ENCODE measurements at places on chromosomes 16 and 17.

GRCh38 chr17:44997733-44998520 is 29.8 kb upstream of the C1QL1 start:
- no peak for DNase-seq

- DNase-seq = no peak
Observed at GRCh38 chr17:50053654-50053960, 2.3 kb upstream of the ITGA3 start.

DNA sequence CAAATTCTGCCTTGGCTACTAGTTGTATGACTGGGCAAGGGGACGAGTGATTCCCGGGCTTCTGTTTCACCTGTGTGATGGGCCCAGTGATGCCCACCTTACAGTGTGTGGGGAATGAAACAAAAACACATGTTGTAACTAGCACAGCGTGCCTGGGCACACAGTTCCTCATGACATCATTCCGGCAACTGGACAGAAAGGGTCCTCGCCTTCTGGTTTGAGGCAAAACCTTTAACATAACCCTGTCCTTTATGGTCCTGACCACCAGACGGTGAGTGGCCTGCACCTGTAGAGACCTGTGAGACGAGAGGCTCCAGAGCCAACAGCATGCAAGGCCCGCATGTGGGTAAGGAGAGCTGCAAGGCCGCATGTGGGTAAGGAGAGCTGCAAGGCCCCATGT is 7.7 kb upstream of the SLC38A8 start:
- no peak for DNase-seq

- no peak for DNase-seq
Observed at GRCh38 chr16:10031473-10031872, 150.8 kb downstream of the GRIN2A start.

GRCh38 chr17:3879591-3880417 is 13.0 kb downstream of the CAMKK1 start:
- DNase-seq = no peak

Data from stimulated activated CD4-positive, alpha-beta T cell treated with anti-CD3 and anti-CD28 coated beads, Interleukin-2, amount 100 ng/mL, for 4 hours (primary cell).